ENCODE measurements at places on chromosomes 11 and 22.

GRCh38 chr11:64113462-64113780 is 52.5 kb downstream of the MACROD1 start:
- DNase-seq = no peak

- DNase-seq = no peak
These were observed 124.7 kb upstream of the CCDC90B start for GRCh38 chr11:83410605-83411565.

DNA sequence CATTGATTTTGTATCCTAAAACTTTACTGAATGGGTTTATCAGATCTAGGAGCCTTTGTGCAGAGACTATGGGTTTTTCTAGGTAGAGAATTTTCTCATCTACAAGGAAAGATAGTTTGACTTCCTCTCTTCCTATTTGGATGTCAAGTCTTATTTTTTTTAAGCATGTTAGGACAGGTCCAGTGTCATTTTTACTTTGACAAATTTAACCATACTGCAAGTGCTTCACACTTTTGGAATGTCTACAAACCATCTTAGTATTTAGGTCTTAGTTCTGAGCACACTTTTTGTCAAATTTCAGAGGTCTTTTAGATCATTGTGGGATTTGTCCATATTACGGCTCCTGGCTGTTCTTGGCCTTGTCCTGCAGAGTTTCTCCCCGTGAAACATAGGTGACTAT is 715.2 kb upstream of the RAG2 start:
- no peak for DNase-seq

DNA sequence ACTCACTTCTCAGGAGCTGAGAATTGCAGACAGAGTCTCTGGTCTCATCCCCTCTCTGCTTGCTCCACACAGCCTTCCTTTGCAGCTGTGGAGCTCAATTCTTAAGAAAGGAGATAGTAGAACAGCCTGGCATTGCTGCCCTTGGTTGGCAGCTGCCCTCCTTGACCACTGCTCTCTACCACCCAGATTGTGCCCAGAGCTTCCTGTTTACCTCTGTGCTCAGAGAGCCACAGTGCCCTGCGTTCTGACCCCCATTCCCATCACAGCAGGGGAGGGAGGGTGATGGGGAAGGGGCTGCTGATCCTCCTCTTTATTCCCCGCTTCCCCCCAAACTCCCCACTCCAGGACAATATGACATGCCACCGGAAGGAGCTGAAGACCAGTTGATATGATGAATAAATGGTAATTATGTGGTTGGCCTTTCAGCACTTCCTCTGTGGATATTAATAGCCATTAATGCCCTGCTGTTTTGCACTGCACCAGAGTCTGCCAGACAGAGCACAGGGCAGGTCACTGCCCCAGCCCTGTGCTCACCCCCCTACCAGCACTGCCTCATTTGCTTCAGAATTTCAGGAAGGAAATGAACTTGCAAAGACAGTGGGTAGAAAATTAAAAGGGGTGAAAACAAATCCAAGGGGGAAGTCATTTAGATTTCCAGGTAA is 426.8 kb upstream of the CADM1 start:
- DNase-seq = no peak

GRCh38 chr11:118870396-118871343 is 13.0 kb upstream of the CXCR5 start:
- DNase-seq = peak; percentile 35

DNA sequence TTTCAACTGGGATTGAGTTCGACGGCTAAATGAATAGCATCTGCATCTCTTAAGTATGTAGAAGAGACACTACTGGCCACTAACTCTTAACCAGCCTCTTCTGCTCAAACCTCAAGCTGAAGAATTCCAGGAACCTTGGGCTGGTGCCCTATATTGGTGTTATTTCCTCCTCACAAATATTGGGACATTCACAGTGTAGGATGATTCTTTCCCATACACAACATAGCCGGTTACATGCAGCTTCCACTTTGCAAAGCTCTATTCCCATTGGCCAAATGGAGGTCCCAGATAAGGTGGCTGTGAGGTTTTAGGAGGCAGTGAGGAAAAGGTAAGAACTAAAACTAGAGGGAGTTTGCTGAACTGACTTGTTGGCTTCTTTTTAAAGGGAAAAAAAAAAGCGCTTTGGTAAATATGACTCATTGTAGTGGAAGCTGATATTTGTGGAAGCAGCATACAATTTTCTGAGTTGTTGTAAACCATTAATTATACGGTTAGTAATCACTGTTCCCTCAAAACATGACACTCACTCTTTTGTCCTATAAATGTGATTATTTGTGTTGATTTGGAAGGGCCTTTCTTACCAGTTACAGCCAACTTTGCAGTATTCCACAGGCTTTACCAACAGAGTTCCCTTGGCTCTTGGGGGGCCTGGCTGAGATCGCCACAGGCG is 17.6 kb downstream of the C22orf31 start:
- no peak for DNase-seq

GRCh38 chr22:50608996-50609395 is 8.4 kb downstream of the MAPK8IP2 start:
- no peak for DNase-seq

- no peak for DNase-seq
These were observed 22.0 kb upstream of the CTSC start for GRCh38 chr11:88359541-88359940.

- DNase-seq = no peak
These were observed 9.7 kb downstream of the FBLN1 start for GRCh38 chr22:45512363-45512762.

DNA sequence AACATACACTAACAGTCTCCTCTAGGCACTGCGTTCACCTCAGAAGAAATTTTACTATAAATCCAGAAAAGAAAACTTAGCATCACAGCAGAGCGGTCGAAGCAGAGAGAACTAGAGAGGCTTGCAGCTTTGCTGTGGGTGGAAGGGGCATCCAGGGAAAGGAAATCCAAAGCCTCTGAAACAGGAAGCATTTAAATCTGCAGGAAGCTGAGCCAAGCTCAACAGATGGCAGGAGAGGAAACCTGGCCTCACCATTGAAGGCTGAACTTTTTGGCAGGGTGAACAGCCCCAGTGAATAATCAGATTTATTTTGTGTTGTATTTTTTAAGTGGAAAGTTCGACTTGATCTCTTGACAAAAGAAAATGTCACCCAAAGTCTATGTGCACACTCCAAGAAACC is 858.1 kb downstream of the OPCML start:
- DNase-seq = no peak

DNA sequence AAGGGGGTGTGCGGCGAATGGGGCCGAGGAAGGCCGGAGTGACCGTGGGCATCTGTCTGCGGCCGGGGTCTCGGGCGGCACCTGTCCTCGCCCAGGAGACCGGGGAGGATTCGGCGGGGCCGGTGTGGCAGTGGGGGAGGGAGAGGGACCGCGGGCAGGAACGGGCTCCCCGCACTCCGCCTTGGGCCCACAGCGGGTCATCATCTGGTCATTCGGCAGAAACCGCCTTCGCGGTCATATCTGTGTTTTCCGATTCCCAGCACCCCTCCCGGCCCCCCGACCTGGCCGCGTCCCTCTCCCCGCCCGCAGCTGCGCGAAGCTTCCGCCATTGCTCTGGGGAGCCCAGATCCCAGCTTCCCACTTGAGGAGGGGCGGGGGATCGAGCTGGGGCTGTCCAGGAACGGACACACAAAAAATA is 824 bp upstream of the CBX6 start:
- DNase-seq = peak; percentile 51

DNA sequence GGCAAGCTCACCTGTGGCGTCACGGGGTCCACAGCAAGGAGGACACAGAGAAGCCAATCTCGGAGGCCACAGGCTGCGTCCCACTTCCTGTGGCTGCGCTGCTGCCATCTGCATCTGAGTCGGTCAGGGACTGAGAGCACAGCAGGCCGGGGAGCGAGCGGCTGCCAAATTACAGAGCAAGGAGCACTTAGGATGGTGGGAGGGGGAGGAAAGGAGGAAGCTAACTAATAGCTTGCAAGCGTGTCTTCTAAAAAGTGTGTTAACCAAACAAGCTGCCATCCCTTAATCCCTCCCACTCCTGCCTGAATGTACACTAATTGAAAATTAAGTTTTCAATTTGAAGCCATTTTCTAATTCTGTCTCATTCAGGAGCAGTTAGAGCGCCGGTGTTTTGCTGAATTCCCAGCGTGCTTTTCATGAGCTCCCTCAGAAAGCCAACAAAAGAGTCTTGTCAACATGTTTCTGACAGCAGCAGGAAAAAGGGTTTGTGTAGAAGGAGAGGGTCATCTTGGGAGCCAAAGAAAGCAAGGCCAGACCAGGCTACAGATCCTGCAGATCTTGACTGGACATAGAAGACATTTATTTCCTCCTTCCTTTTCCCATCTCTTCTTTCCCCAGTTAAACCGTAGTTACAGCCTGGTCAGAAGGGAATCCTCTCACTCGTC is 42.4 kb upstream of the API5 start:
- DNase-seq = peak; percentile 18

- DNase-seq = no peak
These were observed 360.3 kb downstream of the TENM4 start for GRCh38 chr11:79080551-79080950.

- DNase-seq = no peak
These were observed 613 bp upstream of the GSC2 start for GRCh38 chr22:19150482-19151328.

DNA sequence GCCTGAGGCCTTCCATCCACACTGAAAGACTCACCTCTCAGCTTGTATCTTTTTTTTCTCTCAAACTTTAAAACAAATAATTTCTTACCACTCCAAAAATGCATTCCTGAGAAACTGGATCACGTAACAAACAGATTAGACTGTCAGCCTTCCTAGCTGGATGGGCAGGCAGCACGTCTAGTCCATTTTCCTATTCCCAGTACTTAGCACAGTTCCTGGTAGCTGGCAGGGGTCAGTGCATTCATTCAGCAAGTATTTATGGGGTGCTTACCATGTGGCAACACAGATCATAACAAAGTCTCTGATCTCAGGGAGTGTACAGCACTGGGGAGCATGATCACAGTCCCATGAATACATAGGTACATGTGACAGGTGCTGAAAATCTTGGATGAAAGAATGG is 89.6 kb downstream of the UBASH3B start:
- no peak for DNase-seq

- DNase-seq = no peak
These were observed 204.7 kb downstream of the ST3GAL4 start for GRCh38 chr11:126560221-126560620.

DNA sequence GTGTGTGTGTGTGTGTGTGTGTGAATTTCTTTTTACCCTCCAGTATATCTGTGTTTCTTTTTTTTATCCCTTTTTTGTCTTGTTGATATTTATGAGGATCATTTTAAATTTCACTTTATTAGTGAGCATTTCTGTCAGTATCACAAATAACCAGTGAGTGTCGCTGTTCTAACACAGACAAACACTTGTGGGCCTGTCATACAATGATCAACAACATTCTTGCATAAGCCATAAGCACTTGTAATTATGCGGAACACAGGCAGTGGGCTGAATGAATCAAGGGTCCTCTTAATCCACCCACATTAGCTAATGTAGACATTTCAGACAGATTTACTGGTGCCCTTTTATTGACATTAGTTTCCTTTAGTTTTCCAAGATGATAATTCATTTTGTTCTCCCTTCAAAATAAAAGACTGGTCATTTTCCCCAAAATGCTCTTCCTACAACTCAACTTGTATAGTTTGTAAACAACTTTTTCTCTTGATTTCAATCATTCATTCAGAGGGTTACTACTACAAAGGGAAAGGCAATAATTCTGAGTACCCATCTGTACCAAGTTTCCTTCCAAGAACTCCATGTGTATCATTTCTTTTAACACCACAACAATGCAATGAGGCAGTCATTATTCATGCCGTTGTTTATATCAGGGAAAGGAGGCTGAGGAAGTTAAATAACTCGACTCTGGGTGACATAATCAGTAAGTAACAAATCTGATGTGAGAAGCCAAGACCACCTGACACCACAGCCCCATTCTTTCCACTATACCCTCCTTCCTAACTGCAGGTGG is 34.5 kb upstream of the ANO3 start:
- DNase-seq = peak; percentile 76

DNA sequence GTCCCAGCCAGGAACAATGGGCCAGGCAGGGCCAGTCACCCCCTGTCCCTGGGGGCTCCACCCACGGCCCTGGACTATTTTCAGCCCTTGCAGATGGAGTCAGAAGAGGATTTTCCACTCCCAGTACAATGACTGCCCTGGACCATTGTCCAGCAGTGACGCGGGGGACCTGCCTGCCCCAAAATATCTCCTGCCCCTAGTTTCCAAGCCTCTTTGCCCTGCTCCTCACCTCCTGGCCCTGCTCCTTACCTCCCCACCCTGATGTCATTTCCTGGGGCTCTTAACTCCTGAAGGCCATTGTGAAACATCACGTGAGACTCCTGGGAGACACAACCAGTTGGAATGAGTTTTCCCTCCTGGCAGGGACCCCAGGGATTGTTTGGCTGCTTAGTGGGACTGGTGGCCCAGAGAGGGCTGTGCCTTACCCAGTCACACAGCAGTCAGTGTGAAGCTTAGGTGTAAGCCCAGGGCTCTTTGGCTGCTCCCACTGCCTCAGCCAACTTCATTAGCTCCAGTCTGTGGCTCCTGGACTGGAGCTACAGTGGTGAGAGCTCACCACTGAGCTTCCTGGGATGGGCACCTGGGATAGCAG is 22.2 kb downstream of the P2RY2 start:
- peak; percentile 52 for DNase-seq

DNA sequence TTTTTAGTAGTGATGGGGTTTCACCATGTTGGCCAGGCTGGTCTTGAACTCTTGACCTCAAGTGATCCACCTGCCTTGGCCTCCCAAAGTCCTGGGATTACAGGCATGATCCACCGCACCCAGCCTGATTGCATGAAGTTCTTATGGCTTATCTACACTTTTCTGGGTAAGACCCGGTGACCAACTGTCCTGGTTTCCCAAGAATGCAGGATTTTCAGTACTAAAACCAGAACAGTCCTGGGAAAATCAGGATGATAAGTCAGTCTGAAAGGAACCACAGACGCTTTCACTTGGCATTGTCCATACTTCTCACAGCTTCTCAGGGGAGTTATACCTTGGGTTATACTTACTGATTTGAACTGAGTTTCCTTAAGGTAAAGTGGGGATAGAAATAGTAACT is 1.4 kb upstream of the BPIFC start:
- no peak for DNase-seq

DNA sequence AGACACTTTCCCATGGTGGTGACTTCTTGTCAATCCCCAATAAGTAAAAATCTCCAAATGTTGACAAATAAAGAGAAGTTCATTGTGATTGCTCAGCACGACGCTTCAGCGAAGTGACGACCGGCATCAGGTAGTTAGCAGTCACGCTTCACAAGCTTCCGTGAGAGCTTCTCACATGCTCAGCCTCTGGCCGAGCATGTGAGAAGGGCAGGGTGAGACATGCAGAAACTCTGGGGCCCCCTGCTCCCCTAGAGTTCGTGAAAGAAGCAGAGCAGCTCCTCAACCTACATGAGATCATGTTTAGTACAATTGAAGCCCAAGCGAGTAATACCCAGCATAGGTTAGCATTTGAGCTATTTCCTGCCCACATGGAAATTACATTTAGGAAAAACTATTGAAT is 4.4 kb upstream of the C11orf16 start:
- no peak for DNase-seq
